ENCODE measurements at places on chromosomes 7 and 10.

DNA sequence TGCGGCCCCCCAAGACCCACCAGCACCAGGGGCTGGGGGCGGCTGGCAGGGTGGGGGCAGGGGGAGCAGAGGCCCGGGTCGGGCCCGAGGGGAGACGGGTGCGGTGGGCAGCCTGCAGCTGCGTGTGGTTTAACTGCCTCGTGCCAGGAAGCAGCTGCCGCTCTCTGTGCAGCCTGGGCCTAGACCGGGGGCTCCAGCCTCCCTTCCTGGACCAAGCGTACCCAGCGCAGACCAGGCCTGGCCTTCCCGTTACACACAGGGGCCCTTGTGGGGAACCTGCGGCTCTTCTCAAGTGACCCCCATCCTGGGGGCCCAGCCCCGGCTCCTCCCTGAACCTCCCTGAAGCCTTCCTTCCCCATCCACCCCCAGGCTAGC is 6.6 kb upstream of the INTS1 start:
- DNase-seq: no peak

DNA sequence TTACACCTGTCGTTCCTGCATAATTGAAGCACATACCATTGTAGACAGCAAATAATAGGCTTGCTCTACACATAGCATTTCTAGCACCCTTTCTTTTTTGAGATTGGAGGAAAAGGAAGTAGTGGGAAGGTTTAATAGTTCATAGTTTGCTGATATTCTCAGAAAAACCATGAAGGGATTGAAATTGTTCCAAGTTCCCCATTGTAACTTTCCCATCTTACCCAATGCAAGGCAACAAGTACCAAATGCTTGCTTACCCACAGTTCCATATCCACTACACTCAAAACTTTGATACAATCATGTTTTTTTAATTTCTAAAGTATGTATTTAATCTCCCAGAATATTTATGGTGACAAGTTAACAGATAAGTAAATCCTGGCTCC is 13.8 kb downstream of the CYP3A5 start:
- no peak for DNase-seq

- no peak for DNase-seq
Observed at GRCh38 chr7:47188136-47188535, 393.8 kb downstream of the TNS3 start.

DNA sequence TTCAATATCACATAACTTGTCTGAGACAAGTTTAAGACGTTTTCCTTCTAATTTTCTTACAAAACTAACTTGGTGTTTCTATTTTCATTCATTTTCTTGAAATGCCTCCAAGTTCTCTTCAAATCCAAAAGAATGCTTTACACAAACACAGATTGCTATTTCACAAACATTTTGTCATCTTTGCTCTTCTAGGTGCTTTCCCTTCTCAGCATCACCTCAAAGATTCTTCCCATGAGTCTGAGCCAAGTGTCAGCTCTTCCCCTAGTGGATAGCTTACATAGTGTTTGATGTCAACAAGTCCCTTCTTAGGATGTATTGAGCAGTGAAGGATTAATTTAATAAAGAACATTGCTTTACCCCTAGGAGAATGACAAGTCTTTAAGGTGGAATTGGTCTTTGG is 38.1 kb upstream of the SEMA3A start:
- DNase-seq: no peak

DNA sequence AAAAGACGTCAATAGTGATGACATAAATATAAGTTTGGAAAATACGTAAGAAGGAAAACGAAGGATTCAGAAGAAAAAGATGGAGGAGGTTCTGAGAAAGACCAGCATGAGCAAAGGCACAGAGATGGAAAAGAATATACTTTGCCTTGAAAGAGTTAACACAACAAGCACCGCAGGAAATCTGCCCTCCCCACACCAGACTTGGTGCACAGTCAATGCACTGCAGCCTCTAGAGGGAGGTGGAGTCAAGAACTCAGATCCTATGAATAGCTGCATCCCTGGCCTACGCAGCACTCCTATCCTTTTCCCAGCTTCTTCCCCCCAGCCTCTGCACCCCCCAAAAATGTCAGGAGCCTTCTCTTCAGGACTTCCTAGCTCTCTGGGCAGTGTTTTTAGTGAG is 1370.6 kb upstream of the LRRTM3 start:
- DNase-seq: no peak

GRCh38 chr7:140025241-140025640 is 37.5 kb downstream of the PARP12 start:
- no peak for DNase-seq

DNA sequence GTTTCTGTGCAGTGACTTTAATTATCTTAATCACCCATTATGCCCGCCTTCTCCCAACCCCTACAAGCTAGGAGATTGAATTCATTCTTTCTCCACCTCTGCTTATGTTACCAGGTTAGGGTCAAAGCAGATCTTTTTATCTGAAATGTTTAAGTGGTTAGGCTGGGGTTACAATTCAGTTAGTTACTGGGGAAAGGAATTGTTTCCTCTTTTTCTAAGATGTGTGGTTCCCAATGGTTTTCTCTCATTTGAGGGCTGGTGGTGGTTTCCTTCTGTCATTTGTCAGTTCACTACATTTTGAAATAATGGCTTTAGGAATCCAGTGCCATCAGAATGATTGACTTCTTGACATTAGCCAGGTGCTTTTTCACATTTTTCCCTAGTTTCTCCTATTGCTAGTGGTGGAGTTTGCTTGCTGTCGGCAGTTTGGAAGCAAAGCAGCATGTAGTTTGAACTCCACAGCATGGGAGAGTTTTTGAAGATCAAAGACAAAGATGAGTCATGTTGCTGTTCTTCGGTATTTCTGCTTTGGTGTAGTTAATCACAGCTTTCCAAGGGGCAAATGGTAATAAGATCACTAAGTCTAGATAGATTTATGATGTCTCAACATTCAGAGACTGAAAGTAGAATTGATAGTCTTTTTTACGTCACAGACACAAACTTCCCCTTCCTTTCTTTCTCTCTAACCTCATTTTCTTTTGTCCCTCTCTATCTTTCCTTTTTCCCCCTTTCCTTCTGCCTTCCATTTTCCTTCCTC is 168.2 kb downstream of the SND1 start:
- DNase-seq: no peak

DNA sequence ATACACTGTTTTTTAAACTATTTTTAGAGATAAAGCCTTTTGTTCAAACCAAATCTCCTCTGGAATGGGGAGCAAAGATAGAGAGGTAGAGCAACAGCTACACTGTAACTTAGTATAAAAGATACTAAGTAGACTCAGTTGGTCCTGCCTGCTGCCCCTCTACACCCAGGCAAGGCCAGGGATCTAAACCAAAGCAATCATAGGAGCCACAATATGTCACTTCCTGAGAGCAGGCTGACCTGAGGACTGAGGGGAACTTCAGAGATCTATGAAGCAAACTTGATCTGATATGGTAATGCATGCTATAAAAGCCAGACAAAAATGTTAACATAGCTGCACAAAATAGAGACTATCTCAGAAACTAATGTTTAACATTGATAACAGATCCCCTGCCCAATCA is 7.0 kb upstream of the TRDMT1 start:
- DNase-seq: no peak

- no peak for DNase-seq
Observed at GRCh38 chr10:118624747-118625146, 29.3 kb upstream of the PRLHR start.

GRCh38 chr7:146119002-146119401 is 2.4 kb downstream of the CNTNAP2 start:
- no peak for DNase-seq

DNA sequence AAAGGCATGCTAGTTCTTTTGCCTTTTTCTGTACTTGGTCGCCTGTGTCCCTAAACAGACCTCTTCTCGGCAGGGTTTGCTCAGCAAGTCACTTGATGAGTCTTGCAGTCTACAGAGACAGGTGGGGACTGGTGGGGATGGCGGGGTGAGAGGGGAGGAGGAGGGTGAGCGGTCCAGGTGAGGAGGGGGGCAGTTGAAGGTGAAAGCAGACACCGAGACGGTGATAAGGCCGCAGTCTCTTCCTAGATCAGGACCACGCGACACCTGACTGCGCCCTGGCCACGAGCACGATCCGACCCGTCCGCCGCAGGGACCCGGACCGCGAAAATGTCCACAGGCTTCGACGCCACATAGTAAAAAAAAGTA is 566 bp downstream of the ASNS start:
- no peak for DNase-seq

DNA sequence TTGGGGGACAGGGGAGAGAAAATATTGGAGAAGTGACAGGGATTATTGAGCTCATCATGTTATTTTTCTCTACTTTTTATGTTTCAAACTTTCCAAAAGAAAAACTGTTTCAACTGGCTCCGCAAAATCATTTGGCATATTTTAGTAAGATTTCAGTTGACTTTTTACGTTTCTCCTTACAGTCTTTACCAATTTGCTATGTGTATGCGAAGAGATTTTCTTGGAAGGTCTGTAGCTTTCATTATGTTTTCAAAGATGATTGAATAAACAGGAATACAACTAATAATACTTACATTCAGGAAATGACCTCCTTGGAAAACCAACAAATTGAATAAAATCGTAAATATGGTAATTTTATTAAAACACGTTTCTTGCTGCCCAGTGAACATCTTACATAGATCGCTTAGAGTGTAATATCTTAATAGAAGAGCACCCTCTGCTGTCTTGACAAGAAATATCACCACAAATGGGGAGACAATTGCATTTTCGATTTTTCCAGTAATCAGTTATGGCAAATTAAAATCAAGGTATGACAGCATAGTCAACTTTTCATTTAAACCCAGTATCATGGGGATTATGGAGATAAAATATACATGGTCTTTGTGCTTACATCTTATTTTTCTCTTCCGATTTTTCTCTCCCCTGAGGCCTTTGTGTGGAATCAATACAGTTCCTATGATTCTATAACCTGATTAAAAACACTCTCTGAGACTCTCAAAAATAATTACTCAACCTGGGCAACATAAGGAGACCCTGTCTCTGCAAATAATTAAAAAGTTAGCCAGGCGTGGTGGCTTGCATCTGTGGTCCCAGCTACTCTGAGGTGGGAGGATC is 43.1 kb downstream of the MBL2 start:
- DNase-seq: no peak

DNA sequence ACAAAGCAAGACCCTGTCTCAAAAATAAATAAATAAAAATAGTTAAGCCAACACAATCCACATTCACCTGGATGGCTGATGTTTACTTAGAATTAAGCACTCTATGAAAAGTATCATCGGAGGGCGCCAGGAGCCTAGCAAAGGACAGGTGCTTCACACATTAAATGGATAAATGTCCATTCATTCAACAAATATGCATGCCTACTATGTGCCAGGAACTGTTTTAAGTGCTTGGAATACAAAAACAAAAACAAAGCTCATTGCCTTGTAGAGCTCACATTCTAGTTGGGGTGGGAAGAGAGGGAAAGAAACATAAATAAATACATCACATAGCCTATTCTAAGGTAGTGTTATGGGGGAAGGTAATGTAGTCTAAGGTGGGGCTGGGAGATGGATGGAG is 4.1 kb downstream of the BAIAP2L1 start:
- DNase-seq: no peak

DNA sequence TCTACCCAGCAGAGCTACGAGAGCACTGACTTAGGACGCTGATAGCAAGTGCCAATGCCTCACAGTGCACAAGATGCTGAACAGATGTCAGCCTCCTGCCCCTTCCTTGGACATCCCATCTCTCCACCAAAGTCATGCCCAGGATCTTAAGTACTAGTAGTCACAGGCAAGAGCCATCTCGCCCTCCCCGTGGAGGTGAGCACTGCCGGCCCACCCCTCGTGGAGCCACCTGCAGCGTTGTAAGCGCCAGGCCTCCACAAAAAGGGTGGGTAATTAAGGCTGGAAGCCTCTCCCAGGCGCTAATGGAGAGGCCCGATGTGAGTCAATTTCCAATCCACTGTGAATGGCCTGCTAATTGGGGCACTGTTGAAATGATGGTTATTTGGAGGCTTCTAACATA is 156.2 kb downstream of the GRID1 start:
- DNase-seq: no peak

GRCh38 chr7:64625114-64626082 is 40.5 kb upstream of the ZNF107 start:
- DNase-seq: no peak

DNA sequence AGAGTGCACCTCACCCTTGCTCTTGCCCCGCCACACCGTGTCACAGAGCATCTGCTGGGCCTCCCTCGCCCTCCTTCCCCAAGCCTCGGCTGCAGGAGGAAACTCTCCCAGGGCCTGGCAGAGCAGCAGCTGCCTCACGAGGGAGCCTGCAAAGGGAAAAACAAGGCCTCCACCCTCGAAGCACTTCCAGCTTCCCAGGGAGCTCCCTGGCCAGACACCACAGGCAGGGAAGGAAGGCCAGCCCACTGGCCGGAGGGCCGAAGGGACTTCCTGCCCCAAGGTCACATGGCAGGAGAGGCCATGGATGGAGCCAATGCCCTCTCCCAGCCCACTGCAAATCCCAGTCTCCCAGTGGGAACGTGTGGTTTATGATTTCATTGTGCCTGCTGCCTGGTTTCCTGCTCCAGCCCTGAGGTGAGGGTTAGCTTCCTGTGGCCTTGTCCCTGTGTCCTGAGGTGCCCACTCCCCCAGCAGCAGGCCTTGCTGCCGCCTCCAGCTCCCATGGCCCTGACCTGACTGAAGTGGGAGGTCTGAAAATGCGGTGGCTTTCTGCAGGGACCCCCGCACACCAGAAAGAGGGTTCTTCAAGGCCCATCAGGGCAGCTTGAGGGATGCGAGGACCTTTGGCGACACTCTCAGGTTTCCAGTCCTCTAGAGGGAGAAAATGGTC is 100.5 kb upstream of the PPIF start:
- DNase-seq: no peak

GRCh38 chr10:97874332-97874731 is 24.7 kb downstream of the GOLGA7B start:
- DNase-seq: no peak

GRCh38 chr7:103082497-103082896 is 7.6 kb downstream of the ARMC10 start:
- DNase-seq: no peak

DNA sequence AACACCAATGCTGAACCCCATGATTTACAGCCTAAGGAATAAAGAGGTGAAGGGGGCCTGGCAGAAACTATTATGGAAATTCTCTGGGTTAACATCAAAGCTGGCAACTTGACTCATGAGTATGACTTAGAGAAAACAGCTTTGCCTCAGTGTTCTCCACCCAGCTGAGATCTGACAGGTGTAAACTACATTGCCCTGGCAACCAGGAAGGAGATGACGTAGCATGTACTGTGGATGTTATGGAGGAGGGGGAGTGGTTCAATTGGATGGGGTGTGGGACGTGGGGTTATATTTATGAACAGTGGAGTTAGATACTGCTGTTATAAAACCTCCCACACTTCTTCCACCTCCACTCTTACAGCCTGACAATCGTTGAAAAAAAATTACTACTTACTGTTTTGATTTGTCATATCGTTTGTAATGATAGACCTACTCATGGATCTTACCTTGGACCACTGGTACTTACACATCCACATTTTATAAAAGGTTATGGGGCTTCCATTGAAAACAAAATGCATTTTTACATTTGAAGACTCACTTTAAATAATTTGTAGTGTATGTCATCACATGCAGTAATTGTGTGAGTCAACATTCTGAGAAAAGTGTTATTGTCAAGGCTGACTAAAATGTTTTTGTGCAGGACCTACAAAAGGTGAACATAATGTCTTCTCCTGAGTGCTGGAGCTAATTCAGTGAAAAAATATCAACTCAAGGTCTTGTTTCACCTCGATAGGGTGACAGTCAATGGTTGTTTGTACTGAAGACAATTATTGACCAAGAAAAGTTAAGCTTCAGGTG is 6.4 kb downstream of the OR2F1 start:
- no peak for DNase-seq

- no peak for DNase-seq
Observed at GRCh38 chr7:22571766-22572165, 71.8 kb upstream of the STEAP1B start.

- no peak for DNase-seq
Observed at GRCh38 chr10:12757351-12757750, 244.2 kb downstream of the CCDC3 start.

All from nephron progenitor cell (in vitro differentiated cells).